Stimulated activated CD8-positive, alpha-beta memory T cell treated with anti-CD3 and anti-CD28 coated beads, Interleukin-4, amount 100 ng/mL, for 1 hour (primary cell): ENCODE measurements at places on chromosomes 3 and 15.

GRCh38 chr15:20272422-20273184 is 269.0 kb downstream of the GOLGA6L6 start:
- no peak for DNase-seq

- DNase-seq = no peak
These were observed 25.3 kb downstream of the ZNF592 start for GRCh38 chr15:84773716-84774115.

- no peak for DNase-seq
These were observed 10.4 kb downstream of the BCL6 start for GRCh38 chr3:187734841-187735240.

DNA sequence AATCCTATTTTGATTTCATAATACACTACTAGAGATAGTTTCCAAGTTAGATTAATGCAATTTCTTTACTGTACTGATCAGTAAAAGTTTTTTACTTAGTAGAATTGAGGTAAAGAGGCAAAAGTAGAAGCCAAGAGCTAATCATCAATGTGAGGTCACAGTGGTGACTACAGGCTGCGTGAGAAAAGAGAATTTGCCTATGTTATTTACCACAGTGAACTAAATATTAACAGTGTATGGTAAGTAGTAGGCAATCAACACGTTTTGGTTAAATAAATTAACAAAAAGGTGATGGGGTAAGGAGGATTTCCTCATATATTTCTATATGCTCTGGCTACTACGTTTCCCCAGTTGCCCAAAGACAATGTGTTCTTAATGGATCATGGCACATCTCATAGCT is 202.2 kb upstream of the CMC1 start:
- no peak for DNase-seq

DNA sequence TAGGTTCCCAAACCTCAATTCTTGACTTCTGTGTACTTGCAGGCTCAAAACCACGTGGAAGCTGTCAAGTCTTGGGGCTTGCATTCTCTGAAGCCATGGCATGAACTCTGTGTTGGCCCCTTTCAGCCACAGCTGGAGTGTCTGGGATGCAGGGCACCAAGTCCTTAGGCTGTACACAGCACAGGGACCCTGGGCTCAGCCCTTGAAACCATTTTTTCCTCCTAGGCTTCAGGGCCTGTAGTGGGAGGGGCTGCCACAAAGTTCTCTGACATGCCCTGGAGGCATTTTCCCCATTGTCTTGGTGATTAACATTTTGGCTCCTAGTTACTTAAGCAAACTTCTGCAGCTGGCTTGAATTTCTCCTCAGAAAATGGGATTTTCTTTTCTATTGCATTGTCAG is 135.4 kb downstream of the ATG7 start:
- no peak for DNase-seq
